B cell (primary cell): ENCODE measurements at places on chromosomes 5 and 9. TPM values are rescaled to one million over a fixed set of nuclear protein-coding genes. Genes with fewer than 3 reads are reported as not detected.

DNA sequence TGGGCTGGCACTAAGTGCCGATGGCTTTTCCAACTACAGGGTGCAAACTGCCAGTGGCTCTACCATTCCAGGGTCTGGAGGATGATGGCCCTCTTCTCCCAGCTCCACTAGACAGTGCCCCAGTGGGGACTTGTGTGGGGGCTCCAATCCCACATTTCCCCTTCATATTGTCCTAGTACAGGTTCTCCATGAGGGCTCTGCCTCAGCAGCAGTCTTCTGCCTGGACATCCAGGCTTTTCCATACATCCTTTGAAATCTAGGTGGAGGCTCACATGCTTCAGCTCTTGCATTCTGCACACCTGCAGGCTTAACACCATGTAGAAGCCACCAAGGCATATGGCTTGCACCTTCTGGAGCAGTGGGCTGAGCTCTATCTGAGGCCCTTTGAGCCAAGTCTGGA lies 70.3 kb downstream of the TSSK1B start:
- DNase-seq: no peak

NEUROG1 gene
- not detected in 2 replicates for polyA plus RNA-seq

GRCh38 chr9:84166891-84167290 lies 173.7 kb downstream of the SLC28A3 start:
- no peak for DNase-seq

DNA sequence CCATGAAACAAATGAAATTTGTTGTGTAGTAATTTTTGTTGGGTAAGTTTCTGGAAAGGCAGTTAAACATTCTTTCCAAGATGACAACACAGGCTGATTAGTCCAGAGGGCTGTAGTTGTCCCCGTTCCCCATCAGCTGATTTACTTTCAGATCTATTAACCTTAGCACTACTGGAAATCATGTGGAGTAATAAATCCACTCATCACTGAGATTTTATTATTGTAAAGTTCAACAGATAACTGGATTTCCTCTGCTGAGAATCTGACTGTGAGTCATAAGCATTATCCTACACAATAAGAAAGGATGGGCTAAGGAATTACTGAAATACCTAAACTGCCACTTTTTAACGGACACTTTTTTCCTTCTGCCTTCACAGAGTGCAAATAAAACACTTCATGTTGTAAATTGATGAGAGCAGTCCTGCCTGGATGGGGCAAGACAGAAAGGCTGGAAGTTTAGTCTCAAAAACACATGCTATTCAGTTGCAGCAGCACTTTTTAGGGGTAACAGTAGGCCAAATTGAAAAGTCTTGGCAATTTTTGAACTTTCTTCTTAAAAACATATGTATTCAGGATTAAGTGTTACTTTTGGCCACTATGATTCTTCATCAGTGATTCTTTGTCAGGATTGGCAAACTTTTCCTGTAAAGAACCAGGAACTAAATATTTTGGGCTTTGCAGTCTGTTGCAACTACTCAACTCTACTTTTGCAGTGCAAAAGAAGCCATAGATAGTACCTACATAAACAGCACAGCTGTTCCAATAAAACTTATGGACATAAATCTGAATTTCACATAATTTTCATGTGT lies 7.0 kb downstream of the STOM start:
- DNase-seq: no peak

OSMR gene
- not detected in 2 replicates for polyA plus RNA-seq
